ENCODE measurements at places on chromosomes 5 and 9.

DNA sequence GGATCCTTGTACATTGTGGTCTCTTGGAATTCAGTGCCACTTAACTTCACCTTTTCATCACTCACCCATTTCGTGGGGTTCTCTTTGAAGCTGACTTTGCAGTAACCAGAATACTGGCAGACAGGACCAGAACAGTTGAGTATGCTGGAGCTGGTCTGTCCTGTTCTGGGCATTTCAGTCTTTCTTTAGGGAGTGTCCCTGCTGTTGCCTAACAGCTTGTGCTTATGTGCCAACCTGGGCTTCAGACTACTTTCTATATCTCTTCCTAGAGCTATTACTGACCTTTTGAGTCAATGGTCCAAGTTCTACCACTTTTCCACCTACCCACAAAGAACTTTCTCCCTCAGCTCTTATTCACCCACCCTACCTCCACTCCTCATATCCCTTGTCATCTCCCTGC, 10.0 kb upstream of the INSL6 start:
- DNase-seq: no peak

DNA sequence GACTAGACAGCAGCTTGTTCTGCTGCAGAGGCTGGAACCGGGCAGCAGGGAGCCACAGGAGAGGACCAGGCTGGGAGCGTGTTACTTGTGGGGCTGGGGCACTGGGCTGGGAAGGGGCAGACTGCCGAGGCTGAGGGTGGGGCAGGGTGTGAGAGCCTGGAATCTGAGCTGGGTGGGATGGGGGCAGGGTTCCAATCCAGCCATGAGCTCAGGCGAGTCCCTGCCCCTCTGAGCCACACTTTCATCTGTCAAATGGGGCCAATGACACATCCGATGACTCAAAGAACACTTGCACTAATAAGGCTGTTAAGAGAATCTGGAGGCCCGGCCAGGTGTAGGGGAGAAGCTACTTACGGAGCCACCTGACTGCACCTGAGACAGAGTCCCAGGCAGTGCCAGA, 18.7 kb upstream of the WDR38 start:
- DNase-seq: no peak

- DNase-seq: no peak
Observed at GRCh38 chr5:1517838-1518237, 5.9 kb downstream of the LPCAT1 start.

DNA sequence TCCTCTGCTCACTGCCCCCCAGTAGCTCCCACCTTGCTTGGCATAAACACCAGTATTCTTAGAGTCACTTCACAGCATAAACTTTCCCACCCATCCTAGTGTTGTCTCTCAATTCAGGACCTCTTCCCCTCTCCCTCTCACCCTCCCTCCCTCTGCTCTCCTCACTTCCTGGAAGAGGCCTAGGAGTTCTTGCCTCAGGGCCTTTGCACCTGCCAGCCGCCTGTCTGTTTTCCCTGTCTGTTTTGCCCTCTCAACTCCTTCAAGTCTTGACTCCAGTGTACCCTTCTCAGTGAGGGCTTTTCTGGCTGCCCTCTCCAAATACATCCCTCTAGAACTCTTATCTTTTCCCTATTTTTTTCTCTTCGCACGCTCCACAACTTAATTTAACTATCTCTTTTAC, 86.2 kb downstream of the ENTREP1 start:
- DNase-seq: no peak

DNA sequence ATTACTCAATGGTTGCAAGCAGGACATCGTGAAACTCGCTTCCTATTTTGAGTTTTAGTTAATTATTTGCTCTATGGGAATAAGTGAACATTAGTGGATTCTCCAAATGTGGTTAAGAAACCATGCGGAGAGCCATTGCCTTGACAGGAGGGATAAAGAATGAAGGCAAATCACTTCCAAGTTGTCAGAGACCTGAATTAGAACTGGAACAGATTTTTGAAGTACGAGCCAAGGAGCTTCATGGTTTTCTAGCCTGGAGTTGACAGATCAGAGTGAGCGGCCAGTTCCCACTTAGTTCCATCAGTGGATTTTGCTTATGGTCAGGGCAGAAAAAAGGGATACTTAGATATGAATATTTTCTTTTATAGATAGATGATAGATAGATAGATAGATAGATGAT, 171.4 kb upstream of the CDH10 start:
- no peak for DNase-seq

DNA sequence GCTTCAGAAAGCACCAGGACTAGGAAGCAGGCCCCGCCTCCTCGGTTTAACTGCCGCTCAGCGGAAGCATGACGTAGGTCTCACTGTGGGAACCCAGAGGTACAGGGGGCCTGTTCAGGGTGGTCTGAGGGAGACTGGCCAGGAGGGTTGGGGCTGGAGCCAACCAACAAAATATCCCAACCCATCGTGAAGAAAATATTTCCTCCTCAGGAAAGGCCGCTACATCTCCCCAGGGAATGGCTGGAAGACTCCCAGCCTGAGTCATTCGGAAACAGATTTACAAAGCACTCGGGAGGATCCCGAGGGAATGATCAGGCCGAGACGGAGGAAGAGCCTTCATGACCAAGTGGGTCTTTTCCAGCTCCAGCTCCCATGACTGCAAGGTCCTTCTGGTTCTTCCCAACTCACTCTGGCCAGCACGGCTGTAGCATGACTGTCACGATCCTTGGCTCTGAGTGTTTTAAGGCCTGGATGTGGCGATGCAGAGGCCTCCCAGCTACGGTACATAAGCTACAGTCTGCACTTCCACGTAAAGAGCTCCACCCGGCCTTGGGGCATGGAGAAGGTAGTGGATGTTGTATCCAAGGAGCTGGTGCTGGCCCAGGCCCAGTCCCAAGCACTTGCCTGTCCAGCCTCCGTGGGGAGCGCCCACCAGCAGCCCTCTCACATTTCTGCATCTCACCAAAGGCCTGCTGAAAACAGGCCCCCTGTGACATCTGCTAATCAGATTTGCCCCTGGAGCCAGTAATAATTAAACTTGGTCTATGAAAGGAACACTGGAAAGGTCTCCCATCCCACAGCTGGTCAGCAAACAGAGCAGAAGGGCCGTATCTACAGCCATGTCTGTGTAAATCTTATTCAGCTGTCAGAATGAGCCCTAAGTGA, 100.6 kb downstream of the LHFPL2 start:
- DNase-seq: no peak

DNA sequence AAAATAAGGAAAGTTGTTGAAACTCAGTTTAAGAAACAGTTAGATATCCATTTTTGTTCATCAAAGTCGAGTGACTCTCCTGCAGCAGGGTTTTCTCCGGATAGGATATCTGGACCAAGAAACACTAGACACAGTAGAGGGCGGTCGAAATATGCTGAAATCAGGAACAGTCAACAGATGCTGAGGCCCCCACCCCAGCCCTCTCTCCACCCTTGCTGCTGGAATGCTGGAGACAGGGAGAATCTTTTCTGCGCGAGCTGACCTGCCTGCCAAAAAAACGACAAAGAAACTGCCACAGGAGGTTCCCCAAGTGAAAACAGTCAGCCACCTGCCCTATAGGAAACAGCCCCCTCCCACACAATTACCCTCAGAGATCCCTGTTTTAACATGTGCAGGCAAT, 4.3 kb upstream of the IL13 start:
- DNase-seq: no peak

GRCh38 chr9:117722108-117722761, 18.0 kb downstream of the TLR4 start:
- DNase-seq: no peak

- no peak for DNase-seq
Observed at GRCh38 chr5:179865491-179866240, 7.0 kb upstream of the MRNIP start.

GRCh38 chr5:121138495-121138907, 674.4 kb downstream of the PRR16 start:
- DNase-seq: no peak

DNA sequence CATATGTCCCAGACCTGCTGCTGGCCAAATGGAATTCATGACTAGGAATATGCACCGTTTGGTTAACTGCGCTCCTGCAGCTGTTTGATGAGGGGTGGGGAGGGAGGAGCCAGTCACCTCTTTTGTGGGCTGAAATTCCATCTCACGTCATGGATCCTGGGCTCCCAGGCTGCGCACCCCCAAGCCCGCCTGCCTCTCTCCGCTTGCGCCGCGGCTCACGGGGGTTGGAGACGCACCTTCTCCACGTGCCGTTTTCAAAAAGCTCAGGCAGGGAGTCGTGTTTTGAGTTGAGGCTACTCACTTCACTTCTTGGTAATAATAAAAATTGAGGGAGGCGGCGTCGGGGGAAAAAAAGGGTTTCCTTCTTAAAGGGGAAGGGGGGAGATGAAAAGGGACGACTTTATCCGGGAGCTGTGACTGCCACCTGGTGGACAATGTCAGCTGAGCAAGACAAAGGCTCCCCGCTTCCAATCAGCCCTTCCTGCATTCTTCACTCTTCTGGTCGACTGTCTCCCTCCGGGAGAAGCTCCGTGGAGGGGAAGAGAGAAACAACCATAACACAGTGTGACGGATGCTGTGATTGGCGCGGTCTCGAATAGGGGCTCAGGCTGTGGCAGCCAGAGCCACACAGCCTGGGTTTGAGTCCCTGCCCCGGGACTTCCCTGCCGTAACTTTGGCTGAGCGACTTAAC, 15.9 kb upstream of the C5orf47 start:
- DNase-seq: peak; percentile 61

GRCh38 chr5:72063219-72063819, 44.0 kb upstream of the MAP1B start:
- DNase-seq: no peak

DNA sequence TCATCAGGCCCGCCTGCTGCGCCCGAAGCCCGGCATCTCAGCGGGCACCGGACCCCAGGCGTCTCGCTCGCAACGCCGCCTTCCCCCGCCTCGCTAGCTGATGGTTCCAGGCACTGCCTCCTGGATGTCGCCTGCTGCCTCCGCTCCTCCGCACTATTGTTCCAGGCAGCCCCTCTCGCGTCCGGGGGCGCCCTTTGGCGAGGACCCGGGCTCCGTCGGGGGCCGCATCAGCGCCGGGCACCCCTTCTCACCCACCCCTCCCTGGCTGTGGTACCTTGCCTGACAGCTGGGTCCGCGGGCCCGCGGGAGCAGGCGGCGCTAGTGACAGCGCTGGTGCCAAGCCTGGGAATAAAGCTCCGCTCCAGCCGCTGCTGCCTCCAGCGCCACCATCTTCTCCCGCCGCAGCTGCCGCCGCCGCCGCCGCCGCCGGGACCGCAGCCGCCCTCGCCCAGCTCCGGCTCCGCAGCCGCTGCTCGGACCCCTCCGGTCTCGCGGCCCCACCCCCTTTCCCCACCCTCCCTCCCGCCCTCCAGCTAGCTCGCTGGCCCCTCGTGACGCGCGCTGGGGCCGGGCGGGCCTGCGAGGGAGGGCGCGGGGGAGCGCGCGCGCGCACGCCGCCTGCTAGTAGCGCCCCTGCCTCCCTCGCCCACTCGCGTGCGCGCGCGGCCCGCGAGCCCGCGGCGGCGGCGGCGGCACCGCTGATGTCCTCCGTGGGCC, at the start of gene APBA1:
Gene APBA1 (minus strand): TSS at position 493 of the 717 bp plus-strand sequence.
- no peak for DNase-seq

DNA sequence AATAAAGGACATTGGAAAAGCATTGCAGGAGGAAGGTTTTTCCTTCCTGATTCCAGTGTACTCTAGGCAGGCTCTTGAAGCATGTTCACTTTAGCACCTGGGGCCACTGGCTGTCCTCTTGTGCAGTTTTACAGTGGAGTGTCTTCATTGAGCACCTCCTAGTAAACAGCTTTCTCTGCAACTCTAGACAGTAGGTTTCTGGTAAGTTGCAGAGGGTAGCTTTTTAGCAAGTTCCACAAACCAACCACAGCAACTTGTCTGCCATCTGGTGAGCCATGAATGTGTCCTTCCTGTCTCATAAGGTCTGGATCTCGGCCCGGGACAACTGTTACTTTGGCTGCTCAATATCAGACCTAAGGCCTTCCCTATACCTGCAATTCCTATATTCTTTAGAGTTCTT, 488.0 kb downstream of the MAN2A1 start:
- no peak for DNase-seq

- DNase-seq: no peak
Observed at GRCh38 chr5:15717001-15717400, 217.0 kb downstream of the FBXL7 start.

- no peak for DNase-seq
Observed at GRCh38 chr9:111176511-111176910, 138.2 kb upstream of the LPAR1 start.

- DNase-seq: no peak
Observed at GRCh38 chr9:108642871-108643270, 212.9 kb downstream of the ACTL7B start.

DNA sequence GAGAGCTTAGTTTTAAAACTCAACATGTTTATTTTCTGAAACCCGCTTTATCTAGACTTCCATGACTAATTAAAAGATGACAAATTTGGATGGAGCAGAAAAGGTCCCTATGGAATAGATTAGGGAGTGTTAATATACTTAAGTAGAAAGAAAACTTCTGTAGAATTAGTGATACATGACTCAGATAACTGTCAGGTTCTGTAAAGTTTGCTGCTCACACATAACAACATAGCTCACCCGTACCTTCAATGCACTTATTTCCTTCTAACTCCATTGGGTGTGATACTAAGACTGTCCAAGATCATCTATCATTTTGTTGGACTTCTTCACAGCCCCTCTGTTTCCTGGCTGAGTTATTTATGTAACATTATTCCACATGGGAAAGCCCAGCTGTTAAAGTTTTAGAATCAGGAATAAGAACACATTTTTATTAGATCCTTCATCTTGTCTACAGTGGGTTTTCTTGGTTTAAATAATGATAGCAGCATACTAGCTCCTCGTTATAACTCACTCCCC, 27.8 kb downstream of the TMEM167A start:
- no peak for DNase-seq

GRCh38 chr5:135395866-135396265, 3.2 kb downstream of the MACROH2A1 start:
- no peak for DNase-seq

GRCh38 chr5:66906021-66906420, 290.6 kb downstream of the CD180 start:
- DNase-seq: no peak

DNA sequence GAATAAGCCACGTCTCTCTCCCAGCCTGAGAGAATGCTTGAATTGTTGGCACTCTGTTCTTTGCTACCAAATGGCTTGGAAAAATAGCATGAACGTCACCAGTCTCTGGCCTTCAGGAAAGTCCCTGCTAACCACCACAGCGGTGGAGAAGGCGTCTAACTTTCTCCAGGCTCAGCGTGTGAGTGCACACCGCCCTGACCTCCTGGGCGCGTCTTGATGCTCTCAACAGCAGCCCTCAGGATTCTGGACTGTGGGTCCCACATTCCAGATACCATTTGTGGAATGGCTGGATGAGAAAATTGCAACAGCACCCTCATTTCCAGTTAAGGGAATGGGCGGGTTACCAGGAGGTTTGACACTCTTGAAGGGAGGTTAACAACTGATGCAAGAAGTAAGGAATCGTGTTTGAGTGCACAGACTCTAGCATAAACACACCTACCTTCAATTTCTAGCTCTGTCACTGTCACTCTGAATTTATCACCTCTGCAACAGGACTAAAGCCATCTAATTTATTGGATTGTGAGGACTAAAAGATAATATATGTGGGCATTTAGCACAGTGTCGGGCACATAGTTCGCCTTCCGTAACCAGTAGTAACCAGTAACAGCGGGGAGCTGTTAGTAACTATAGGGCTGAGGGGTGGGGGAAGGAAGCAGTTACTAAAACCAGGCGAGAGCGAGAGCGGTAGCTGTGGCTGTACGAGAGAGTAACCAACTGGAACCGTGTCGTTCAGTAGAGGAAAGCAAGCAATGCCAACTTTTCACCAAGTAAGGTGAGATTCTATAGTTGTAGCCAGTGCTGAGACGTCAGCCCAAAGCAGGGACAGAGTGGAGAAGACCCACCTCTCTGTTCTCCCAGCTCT, 807 bp upstream of the PLGRKT start:
- peak; percentile 30 for DNase-seq

GRCh38 chr5:73826301-73827105, 200.5 kb downstream of the ARHGEF28 start:
- no peak for DNase-seq

- DNase-seq: no peak
Observed at GRCh38 chr9:131203431-131204218, 72.7 kb downstream of the FAM78A start.

All from stimulated activated CD8-positive, alpha-beta memory T cell treated with anti-CD3 and anti-CD28 coated beads, Interleukin-7, amount 100 ng/mL, for 24 hours (primary cell).